Neural crest cell (in vitro differentiated cells): ENCODE measurements at places on chromosomes 16 and 17. TPM values are rescaled to one million over a fixed set of nuclear protein-coding genes. Genes with fewer than 3 reads are reported as not detected.

USP10 gene
- 149 and 150 TPM in 2 replicates for total RNA-seq

TNFRSF13B gene
- not detected in 2 replicates for total RNA-seq

- DNase-seq: no peak
Measured at GRCh38 chr17:28271431-28271830, 47.6 kb upstream of the TMEM97 start.

- DNase-seq: no peak
Measured at GRCh38 chr17:2212400-2212981, 91.1 kb downstream of the SMG6 start.

- DNase-seq: no peak
Measured at GRCh38 chr16:47160422-47160821, 16.7 kb upstream of the NETO2 start.

GRCh38 chr16:14345512-14346115 lies 274.5 kb downstream of the MRTFB start:
- DNase-seq: no peak

DNA sequence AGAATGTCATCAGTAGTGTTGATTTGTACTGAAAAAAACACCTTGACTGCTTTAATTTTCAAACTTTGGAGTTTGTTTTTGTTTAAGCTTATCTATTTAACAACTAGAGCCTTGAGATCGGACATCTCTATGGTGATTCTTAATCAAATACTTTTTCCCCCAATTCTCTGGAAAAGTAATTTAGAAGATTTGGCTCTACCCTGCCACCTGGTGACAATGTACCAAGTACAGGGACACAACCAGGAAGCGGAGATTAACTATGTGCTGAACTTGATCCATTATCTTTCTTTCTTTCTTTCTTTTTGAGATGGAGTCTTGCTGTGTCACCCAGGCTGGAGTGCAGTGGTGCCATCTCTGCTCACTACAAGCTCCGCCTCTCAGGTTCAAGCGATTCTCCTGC lies 30.8 kb downstream of the USP43 start:
- DNase-seq: no peak

DNA sequence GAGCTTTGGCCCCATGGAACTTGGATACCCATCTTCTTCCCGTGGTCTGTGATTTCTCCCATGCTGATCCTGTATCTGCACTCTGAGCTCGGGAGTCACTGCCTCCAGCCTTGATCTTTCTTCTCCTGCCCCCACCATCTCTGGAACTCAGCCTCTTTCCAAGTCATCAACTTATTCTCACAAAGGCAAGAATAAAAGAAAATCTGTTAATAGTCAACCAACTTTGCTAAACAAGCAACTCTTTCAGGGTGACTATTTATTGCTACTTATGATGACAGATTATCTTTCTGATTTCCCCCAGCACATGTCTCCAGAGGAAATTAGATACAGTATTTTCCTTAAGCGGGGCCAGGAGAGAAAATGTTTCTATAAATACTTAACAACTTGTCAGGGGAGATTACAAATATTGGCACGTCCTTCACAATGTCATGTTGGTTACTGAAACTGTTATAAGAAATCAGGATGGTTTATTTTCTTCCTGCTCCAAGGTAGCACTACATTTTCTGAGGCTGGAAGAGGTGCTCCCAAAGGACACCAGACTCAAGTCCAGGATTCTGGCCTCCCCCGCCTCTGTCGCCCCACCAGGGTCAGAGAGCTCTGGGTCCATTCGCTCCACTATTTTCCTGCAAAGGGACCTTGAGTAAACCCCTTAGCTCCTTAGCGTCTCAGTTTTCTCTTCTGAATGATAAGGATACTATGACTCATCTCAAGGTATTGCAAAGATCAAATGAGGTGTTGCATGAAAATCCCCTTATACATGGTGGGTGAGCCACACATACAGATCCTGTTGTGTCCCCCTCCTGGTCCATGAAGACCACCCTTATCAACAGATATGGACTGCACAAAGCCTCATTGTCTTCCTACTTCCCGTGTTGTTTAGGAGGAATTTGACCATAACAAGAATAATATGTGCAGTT lies 205.2 kb upstream of the WSCD1 start:
- no peak for DNase-seq

DNA sequence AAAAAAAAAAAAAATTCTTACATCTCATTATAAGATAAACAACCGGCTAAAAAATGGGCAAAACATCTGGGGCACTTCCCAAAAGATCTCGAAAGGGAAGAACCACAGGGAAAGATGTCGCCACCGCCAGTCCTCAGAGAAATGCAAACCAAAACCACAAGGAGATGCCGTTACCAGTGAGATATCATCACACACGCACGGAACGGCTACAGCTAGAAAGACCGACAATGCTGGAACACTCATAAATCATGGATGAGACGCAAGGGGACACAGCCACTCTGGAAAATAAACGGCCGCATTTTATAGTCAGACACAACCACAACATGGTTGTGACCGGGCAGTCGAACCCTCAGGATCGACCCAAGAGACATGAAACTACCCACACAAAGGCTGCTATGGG lies 24.5 kb downstream of the WDR45B start:
- DNase-seq: no peak

DNA sequence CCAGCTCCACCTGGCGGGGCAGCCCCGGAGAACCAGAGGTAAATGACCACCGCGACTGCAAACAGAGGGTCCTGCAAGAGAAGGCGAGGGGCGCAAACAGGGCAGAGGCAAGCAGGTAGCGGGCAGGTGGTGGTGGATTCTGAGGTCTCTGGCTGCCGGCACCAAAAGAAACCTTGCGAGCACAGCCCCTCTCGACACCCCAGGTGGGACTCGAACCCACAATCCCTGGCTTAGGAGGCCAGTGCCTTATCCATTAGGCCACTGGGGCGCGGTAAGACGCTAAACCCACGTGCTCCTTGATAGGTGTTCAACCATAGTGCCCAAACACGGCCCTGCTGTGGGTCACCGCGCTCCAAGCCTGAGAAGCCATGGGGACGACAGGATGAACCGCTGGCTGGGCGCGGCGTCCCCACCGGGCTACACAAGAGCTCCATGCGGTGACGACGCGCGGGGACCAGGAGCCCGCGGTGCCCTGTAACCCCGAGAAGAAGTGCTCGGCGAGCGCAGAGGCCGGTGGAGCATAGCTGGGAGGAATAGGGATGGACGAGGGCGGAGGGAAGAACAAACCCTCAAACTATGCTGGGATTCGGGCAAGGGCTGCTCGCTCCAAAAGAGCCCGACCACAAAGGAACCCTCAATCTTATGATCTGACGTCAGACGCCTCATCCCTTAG lies 12.4 kb downstream of the ATP5PD start:
- peak; percentile 93 for DNase-seq

DNA sequence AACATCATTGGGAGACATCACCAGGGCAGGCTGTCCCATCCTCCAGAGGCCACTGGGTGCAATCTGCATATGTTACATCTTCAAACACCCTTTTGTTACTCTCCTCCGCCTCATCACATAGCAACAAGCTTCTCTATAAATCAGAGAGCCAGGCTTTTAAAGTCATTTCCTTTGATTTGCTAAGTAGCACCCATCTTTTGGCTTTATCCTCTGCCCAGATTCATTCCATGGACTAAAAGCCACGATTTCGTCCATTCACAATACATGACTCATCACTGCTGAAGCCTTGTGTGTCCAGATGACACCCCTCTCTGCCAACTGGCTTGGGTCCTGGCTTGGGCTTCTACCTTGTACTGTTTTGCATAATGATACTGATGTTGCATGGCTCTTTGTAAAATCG lies 2.0 kb upstream of the KRT38 start:
- DNase-seq: no peak

GRCh38 chr16:28617874-28618273 lies 8.0 kb upstream of the SULT1A1 start:
- DNase-seq: no peak

CD300A gene
- total RNA-seq: not detected in 2 replicates

GRCh38 chr17:78112518-78113471 lies 15.8 kb downstream of the TMC6 start:
- DNase-seq: peak; percentile 91

GRCh38 chr17:45149669-45150664 lies 1.7 kb downstream of the HEXIM1 start:
- DNase-seq: no peak

ABCC11 gene
- total RNA-seq: 0.09 and 0.20 TPM in 2 replicates

GRCh38 chr17:50682938-50683337 lies 24.8 kb downstream of the ANKRD40 start:
- no peak for DNase-seq

- DNase-seq: peak; percentile 49
Measured at GRCh38 chr17:9987779-9988585, 82.9 kb upstream of the RCVRN start.
